Sigmoid colon (tissue), 7 donors: ENCODE measurements at places on chromosomes 12 and 14. TPM values are rescaled to one million over a fixed set of nuclear protein-coding genes. Genes with fewer than 3 reads are reported as not detected.

The GNB3 gene
- 2.4 TPM for total RNA-seq

The SYNE3 gene
- total RNA-seq: 5.6 TPM

The FSCB gene
- total RNA-seq: not detected

The ZDHHC22 gene
- total RNA-seq: 1.9 TPM

- H3K27ac ChIP-seq: peak overlapping the region; percentile 51
- peaks cover 21% of the 10 kb centered on the region for H3K4me1 ChIP-seq
- H3K4me3 ChIP-seq: peak overlapping the region; percentile 19
- peaks cover 38% of the 10 kb centered on the region for H3K27me3 ChIP-seq
These were observed 485 bp downstream of the PPP4R4 start for GRCh38 chr14:94174604-94175010.

DNA sequence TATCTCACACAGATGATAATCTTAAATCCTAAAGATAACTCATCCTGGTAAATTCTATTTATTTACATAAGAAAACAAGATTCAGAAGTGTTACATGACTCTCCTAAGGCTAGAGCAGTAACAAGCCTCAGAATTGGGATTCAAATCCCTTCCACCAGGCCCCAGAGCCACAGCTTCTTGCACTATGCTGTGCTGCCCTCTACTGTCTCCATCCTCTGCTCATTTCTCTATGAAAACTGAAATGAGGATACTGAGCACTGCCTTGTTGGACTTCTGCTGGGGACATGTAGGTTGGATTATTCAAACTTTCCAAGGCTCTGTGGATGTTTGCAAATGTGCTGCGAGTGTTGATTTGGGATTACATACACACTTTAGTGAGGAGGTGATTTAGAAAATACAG lies 23.5 kb upstream of the C12orf50 start:
- no peak overlapping the region for H3K4me3 ChIP-seq
- peaks cover 10% of the 10 kb centered on the region for H3K4me1 ChIP-seq
- no peak for DNase-seq
- H3K27ac ChIP-seq: no peak overlapping the region

- H3K4me3 ChIP-seq: no peak overlapping the region
- no peak for DNase-seq
- H3K27ac ChIP-seq: no peak overlapping the region
- no peaks in the 10 kb centered on the region for H3K36me3 ChIP-seq
- no peaks in the 10 kb centered on the region for H3K4me1 ChIP-seq
These were observed 123.3 kb downstream of the PAPOLA start for GRCh38 chr14:96625426-96625985.

DNA sequence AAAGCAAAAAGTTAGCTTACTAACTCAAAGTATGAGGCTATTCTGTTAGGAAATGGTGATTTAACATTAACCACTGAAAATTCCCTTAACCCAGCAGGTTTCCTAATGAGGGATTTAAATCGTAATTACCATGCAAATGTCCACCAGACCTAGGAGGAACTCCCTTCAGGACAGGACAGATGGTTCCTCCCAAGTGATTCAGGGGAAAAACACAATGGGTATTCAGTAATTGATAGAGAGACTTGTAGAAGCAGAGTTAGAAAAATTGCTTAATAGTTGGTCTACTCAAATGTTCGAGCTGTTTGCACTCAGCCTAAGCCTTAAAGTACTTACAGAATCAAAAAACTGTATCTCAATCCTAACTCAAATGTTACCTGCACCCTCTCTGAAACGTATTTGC lies 21.6 kb downstream of the RERGL start:
- no peak overlapping the region for H3K4me3 ChIP-seq
- DNase-seq: no peak
- no peaks in the 10 kb centered on the region for H3K4me1 ChIP-seq
- no peaks in the 10 kb centered on the region for H3K36me3 ChIP-seq
- no peak overlapping the region for H3K27ac ChIP-seq
- no peaks in the 10 kb centered on the region for H3K27me3 ChIP-seq
